ENCODE measurements at places on chromosomes 4 and X.

DNA sequence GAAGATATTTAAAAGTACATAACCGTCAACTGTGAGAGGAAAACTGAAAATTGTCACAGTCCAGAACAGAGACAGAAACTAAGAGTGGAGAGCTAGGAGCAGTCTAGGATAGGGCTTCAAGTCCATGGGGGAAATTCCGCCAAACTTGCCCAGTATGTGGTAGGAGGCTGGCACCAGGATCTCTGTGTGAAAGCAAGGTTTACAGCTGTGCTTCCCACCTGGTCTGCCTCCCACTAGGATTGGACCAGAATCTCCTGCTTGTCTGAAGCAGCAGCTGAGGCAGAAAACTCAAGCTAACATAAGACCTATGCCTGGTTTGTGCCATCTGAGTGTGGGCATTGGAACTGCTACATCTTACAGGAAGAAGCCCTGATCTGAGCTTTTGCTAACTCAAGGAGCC lies 18.6 kb upstream of the FHL1 start:
- DNase-seq = no peak

DNA sequence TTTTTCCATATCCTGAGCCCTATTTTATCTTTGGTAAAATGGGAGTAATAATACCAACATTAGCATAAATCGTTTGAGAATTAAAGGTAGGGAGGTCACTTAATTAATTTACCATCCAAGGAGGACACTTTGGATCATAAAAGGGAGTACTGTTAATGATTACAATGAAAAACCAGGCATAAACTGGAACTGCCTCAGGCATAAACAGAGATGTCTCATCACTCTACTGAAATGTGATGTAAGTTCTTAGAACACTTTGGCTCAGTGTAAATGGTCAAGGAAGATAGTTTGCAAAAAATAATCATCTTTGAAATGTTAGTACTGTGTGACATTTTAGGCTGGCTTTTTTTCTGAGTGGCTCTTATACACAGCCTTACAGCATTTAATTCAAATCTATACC lies 268.7 kb downstream of the SLC39A8 start:
- DNase-seq = no peak

DNA sequence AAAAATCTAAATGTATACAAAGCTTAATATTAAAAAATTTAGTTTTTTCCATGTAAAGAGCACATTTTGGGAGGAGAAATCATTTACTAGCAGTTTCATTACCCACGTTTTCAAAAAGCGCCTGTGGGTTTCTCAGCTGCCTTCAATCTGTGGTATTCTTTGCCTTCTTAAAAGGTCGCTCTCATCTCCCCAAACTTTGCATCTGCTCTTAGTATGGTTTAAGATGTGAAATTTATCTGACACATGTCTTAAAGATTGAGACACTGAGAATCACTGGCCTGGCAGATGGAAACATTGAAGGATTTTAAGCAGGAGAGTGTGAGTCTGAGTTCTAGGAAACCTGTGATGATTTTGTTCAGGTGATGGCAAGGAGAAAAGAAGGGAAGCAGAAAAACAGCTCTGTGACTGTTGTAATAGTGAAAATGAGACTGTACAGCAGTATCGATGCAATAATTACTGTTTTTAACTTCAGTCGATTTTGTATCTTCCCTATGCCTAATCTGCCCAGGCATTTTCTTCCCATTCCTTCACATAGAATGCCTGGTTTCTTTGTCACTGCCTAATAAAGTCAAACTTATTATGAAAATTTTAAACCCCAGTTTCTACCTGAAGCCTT lies 75.9 kb downstream of the PAQR3 start:
- no peak for DNase-seq

GRCh38 chrX:153865685-153866084 lies 20.3 kb downstream of the L1CAM start:
- no peak for DNase-seq

DNA sequence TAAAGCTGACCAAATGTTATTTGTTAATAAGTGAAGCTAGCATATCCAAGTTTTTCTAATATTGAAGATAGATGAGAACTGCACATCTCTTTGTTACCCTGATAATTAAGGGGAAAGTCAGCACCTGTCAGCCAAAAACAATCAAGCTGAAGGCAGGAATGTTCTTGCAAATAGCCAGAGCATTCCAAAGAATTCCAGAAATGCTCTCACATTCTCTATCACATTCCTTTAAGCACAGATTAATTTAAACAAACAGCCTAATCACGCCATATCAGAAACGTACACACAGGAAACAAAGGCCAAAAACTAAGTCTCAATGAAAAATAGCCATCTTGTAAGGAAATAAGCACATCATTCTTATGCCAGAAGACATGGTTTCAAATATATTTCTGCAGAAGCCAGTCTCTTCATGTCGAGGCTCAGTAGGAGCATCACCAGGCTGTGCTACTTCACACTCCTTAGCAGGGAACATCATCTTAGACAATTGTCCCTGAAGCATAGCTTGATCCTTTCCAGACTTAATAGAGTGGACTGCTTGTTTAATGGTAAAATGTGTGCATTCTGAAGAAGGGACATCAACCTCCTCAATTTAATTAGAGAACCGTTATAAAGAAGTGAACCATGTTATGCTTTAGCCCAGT lies 252.9 kb upstream of the TTC29 start:
- DNase-seq = no peak

DNA sequence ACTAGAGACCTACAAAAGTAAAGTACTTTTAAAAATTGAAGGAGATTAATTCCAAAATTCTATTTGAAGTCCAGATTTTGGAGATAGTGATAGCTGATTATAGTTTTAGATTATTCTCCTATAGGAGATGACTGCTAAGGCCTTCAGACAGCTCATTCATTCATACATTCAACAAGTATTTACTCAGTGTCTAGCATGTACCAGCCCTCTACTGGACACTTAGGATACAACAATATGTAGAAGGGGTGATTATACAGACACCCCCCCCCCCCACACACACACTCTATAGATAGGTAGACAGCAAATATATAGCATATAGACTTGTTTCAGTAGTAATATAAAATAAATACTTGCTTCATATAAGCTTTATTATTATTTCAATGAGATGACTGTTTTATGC lies 60.4 kb upstream of the TAF9B start:
- DNase-seq = no peak

- no peak for DNase-seq
These were observed 25.4 kb downstream of the MBNL3 start for GRCh38 chrX:132463411-132463810.

DNA sequence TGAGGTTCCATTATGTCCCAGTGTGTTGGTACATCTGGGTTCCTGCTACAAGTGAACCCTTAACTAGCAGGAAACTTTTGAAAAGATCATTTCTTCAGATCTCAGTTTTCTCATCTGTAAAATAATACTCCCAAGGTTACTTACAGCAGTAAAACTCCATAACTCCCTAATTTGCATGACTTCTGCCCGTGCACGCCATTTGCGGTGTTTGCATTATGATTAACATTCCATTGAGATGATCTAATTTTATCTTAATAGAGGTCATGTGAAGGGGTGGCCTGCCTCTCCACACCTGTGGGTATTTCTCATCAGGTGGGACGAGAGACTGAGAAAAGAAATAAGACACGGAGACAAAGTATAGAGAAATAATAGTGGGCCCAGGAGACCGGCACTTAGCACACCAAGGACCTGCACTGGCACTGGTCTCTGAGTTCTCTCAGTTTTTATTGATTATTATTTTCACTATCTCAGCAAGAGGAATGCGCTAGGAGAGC lies 219.8 kb downstream of the TLL1 start:
- no peak for DNase-seq

DNA sequence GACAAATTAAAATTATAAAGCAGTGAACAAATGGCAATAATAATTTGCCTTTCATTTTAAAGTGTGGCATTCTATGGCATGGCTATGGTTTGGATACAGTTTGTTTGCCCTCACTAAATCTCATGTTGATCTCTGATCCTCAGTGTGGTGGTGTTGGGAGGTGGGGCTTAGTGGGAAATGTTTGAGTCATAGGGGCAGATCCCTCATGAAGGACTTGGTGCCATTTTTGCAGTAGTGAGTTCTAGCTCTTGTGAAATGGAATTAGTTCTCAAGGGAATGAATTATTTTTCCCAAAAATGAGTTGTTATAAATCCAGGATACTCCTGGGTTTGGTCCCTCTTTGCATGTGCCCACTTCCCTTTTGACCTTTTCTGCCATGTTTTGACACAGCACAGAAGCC lies 181.4 kb downstream of the AMELX start:
- DNase-seq = no peak

DNA sequence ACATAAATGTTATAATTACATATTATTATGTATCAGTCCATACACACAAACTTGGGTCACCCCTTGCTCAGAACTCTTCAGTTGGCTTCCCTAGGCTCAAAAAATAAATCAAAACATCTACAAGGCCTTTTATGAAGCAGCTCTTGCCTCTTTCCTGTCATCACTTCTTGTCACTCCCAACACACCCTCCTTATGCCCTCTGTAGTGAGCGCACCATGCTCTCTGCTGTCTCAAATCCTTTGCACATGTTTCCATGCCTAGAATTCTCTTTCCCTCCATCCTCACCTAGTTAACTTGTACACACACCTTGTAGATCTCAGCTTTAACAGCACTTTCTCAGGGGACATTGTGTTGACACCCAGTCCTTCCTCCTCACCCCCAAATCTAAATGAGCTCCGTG lies 53.0 kb downstream of the ATP8A1 start:
- no peak for DNase-seq

DNA sequence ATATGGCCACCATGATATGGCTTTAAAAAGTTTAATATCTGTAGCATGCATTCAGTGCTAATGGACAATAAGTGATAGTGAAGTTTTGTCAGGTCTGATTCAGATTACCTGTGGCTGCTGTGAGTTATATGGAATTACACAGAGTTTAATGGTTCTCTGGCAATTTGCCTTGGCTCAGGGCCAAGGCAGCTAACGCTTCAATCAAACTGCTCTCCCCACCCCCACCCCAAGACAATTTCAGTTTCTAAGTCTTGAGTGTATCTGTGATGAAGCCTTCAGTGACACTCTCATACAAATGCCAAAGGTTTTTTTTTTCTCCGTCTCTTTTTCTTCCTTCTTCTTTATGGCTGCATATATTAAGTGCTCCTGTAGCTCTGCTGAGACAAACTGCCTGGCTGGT lies 106.6 kb downstream of the SHROOM4 start:
- no peak for DNase-seq

DNA sequence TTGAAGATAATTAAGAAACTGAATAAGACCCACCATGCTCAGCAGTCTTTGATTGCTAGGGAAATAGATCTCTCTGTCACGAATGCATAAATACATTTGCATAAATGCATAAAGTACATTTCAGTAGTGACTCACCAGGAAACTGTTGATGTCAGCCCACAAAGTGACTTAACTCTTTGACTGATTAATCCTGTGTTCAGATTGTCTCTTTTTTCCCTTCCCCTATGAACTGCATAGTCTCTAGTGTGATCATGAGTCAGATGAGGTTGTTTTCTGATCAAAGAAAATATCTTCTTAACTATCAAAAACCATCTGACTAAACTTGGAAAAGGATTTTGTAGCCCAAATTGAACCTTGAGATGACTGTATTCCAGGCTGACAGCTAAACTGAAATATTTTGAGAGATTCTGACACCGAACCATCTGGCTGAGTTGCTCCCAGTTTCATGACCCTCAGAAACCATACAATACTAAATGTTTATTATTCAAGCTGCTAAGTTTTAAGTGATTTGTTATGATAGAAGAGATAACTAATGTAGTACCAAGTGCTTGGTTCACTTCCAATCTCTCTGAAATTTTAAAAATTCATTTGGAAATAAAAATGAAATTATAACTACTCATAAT lies 1381.5 kb upstream of the AGA start:
- DNase-seq = no peak

DNA sequence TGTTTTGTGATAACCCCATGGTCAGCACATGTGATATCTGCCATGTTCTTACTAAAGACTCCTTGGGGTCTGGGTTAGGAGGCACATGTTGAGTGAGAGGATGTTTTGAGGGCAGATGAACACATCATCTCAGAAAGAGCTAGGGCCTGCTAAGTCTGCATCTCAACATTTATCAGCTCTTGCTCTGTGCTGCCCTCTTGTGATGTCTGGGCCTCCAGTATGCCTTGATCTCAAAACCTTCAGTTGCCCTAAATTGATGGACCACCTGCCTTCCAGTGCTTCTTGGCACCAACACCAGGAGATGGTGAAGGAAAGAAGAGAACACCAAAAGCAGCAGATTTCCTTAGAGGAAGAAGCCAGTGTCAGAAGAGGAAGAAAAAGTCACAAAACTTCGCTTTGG lies 22.5 kb downstream of the MID1 start:
- no peak for DNase-seq

GRCh38 chrX:37896511-37896890 lies 49.1 kb upstream of the DYNLT3 start:
- no peak for DNase-seq

DNA sequence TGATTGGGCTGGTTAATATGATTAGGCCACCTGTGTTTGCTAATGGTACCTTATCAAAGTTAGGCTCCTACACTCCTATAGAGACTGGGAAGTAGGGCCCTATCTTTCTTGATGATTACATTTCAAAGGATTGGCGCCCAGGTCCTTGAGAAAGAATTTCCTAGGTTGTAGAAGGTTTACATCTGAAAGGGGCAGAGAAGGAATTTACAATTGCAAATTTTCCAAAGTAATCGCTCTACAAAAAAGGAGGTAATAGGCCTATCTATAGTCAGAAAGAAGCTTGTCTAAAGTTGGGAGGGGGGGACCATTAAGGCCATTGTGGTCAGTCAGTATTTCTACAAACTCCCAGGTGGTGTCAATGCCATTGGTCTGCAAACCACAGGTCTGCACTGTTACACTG lies 638.4 kb downstream of the IL1RAPL1 start:
- DNase-seq = no peak

DNA sequence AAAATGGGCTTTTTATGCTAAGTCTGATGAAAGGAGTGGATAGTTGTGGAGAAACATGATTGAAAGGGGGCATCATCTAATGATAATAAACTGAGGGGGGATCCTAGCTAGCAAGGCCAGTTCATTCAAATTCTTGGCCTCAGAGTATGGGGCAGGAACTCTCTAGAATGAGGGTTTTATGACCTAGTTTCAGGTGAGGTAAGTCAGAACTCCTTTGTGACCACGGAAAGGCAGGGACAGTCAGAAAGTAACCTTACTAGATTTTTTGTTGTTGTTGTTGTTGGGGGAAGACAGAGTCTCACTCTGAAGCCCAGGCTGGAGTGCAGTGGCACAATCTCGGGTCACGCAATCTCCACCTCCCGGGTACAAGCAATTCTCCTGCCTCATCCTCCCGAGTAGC lies 1.5 kb upstream of the PAQR3 start:
- no peak for DNase-seq

DNA sequence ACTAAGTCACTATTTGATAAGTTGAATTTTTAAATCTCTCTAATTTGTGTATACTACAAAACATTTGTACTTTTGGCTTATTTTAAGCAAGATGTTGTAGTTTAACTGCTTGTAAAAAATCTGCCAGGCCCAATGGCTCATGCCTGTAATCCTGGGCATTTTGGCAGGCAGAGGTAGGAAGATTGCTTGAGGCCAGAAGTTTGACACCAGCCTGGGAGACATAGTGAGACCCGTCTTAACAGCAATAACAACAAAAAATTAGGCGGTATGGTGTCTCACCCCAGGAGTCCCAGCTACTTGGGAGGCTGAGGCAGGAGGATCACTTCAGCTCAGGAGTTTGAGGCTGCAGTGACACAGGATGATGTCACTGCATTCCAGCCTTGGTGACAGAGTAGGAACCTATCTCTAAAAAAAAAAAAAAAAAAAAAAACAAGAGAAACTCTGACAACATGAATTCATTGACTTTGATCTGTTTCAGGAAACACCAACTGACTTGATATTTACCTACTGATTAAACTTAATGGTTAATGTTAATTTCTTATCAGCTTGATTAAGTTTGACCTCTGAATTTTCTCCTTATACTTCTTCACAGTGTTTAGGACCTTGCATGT lies 8.9 kb downstream of the FHIP1A start:
- DNase-seq = no peak

Data from stimulated activated CD8-positive, alpha-beta memory T cell treated with anti-CD3 and anti-CD28 coated beads, Interleukin-4, amount 100 ng/mL, for 1 hour (primary cell).